ENCODE measurements at places on chromosomes 4 and X.

GRCh38 chrX:119654112-119654531 lies 38.8 kb downstream of the SEPTIN6 start:
- DNase-seq = no peak

GRCh38 chr4:78149751-78150542 lies 92.8 kb downstream of the FRAS1 start:
- no peak for DNase-seq

DNA sequence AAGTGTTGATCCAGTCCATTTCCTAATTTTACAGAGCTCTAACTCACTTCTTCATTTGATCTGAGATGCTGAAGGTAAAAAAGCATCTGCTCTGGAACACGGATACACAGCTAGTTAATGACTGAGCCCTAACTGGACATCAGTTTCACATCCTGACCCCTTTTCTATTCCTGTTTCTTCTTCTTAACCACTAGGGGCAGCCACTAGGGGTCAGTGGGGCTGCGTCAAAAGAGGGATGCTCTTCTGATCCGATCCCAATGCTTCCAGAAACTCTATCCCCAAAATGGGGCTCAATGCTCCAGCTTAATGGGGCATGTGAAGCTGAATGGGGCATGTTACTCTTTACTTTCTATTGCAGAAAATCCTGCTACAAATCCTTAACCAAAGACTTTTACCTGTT lies 33.4 kb upstream of the PHKA2 start:
- DNase-seq = no peak

GRCh38 chr4:131526686-131527085 lies 1622.4 kb upstream of the PCDH10 start:
- DNase-seq = no peak

DNA sequence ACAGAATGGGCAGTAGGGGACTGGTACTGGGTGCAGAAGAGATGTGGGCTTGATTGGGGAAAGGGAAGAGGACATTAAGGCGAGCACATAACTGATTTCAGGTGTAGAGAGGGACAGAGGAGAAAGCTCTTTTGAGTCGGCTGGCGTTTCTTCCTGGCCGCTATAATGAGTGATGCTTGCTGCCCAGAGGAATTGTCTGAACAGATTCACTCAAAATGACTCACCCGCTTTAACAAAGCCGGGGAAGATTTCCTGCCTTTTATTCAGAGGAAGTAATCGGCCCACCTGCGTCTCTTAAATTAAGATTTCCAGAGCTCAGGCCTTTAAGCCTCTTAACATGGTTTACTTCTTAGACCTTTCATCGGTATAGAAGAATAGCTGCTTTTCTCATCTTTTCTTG lies 102.1 kb upstream of the AP1S2 start:
- DNase-seq = no peak

DNA sequence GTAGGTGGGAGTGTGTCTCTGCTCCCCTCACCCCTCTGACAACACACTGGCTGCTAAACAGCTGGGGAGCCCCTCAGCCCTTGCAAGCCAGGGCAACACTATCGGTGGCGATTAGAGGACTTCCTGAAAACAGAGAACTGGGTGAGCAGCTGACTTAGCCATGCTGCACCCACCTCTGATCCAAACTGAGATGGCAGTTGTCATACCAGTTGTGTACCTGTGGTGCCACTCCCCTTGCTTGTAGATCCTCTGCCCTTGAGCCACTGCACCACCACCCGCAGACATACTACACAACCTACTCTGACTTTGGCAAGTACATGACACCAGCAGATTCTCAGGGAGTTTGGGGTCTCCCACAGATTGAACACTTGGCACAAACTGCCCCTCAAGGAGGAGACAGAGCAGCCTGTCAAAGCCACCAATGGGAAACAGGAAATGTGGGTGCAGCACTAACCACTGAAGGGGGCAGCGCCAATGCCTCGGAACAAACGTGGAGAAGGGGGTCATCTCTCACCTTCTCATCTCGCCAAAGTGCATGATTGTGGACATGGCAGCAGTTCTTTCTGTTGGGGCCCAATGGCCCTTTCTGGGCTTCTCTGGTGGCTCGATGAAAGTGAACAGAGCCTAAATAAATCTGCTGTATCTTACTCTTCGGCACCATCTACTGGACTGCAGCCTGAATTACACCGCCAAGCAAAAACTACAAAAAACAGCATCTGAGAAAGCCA lies 119.8 kb downstream of the NEK1 start:
- no peak for DNase-seq

DNA sequence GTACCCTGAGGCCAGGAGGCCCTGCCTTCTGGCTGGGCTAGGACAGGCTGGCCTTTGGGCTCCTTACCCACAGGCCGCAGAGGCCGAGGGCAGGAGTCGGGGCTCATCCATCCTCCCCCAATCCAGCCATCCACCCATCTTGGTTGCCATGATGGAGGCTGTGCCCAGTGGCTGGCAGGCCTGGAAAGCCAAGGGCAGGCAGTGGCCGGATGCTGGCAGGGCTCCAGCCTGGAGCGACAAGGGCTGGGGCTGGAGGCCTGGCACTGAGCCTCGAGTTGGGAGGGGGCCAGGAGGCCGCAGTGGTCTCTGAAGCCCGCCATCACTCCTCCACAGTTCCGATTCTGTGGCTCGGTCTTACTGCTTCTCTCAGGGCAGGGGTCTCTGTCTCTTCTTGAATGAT lies 8.6 kb upstream of the BGN start:
- DNase-seq = no peak

- DNase-seq = no peak
Observed at GRCh38 chr4:73894001-73894400, 24.8 kb downstream of the CXCL1 start.
